ENCODE measurements at places on chromosomes 6 and 20. TPM values are rescaled to one million over a fixed set of nuclear protein-coding genes. Genes with fewer than 3 reads are reported as not detected.

DNA sequence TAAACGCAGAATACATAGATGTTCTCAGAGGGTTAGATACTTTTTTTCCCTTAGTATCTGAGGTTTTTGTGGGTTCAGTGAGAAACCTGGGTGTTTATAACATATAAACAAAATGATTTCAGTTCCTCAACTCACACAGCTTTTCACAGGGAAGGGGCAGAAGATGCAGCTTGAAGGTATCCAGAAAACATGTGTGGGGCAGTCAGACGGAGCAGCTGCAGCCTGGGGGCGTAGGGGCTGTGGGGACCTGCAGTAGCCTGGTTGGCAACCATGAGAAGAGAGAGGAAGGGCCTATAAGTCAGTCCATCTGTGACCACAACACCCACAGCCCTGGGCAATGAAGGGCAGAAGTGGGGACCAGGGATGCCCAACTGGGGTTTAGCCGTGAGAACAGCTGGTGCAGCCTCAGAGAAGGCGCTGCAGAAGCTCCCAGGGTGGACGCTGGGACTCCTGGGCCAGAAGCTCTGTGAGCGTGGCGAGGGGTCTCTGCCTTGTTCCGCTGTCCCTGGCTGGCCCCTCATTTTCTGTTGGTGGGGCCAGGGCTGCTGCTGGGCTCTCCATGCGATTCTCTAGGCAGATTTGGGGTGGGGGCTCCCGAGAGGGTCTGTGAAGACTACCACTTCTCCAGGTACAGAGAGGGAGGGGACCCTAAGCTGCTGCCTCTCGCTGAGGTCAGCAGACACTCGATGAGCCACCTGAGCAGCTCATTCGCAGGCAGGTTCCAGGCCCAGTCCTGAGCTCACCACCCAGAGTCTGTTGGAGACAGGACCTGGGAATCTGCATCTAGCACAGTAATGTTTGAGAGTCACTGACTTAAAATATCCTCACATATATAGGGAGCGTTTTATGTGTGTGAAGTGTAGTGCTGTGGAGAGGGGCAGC lies 181.2 kb downstream of the ZDHHC14 start:
- DNase-seq: peak; percentile 68

DNA sequence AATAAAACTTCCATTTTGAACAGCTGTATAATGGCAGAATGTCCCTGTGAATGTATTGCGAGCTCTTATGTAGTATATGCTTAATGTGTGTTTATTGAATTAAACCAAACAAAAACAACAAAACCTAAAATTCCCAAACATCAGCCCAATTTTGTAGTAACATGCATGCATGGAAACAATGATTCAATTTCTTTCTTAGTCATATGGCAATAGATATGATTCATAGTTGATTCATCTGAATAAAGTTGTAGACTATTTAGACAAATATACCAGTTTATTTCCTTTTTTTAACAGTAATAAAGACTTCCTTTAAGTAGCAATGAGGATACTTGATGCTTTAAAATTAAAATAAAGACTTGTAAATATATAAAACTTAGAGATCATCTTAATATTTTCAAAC lies 670.6 kb downstream of the CD109 start:
- no peak for DNase-seq

DNA sequence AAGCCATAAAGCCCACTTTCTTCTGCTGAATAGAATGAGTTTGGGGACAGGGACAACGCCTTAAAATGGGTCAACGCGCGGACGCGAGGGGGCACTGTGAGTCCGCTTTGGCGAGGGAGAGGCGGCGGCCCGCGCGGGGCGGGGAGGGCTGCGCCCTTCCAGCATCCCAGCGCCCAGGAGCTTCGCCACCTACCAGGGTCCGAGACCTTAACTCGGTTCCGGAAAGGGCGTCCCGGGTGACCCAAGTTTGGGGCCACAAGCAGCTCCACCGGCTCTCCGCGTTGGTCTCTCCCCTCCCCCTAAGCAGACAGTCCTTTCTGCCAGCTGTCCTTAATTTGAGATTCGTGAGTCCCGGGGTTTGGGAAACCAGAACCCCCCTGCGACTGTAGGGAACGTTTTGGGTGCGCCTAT lies 1.8 kb upstream of the SAMD5 start:
- no peak for DNase-seq

DNA sequence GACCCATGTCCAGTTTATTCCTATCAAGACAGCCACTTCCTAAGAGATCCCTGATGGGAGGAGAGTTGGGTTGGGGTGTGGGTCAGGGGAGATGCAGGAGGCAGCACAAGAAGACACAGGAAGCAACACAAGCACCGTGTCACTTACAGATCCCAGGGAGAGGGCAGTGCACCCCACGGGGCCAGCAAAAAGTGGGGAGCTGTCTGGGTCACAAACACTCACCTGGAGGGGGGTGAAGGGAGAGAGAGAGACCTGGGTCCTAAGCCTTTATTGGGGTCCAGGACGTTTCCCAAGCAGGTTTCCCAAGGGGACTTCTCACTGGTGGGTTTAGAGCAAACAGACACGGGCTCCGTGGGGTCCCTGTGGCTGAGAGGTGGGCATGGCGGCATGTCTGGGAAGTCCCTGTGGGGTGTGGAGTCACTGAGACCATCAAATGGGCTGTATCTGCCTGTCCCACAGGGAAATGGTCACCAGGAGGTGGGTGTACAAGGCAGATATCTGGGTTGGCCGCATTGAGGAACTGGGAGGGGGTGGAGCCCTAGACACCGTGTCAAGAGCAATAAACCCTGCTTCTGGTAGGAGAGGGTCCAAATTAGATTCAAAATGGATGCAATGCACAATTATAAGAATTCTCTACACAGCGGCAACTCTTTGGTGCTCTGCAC lies 1.6 kb upstream of the CD93 start:
- DNase-seq: no peak

OOEP gene
- total RNA-seq: not detected

DNA sequence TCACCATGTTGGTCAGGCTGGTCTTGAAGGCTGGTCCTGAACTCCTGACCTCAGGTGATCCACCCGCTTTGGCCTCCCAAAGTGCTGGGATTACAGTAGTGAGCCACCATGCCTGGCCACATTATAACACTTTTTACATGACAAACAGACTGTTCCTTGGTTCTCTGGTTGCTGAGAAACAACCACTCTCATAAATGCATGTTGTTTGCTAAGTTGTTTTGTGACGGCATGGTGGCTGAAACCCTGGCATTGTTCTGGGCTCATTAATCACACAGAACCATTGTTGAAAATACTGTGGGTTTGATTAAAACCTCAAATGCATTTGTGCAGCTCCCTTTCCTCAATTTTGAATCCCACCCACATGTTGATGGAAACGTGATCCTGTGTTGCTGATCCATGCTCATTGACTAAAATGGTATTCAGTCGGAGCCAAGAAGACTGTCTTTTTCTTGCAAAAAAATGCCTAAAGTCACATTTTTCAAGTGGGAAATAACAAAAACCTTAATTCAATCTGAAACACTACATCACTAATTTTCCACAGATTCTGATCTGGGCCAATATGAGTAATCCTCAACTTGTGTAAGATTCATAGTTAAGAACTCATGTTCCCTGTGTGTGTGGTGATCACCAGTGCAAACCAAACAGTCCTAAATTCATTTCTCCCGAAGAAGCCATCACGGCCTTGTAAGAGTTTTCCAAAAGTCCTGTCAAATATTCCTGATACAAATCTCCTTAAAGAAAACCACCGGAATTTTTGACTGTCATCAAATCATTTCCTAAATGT lies 132.8 kb downstream of the FNDC1 start:
- DNase-seq: no peak

- DNase-seq: no peak
Observed at GRCh38 chr6:104855507-104855906, 4.2 kb downstream of the HACE1 start.

DNMT3B gene
- 0.40 TPM for total RNA-seq

- DNase-seq: no peak
Observed at GRCh38 chr6:6736791-6737654, 148.5 kb downstream of the LY86 start.
